NCI-H226 (cell line): ENCODE measurements at places on chromosomes 2 and 18.

DNA sequence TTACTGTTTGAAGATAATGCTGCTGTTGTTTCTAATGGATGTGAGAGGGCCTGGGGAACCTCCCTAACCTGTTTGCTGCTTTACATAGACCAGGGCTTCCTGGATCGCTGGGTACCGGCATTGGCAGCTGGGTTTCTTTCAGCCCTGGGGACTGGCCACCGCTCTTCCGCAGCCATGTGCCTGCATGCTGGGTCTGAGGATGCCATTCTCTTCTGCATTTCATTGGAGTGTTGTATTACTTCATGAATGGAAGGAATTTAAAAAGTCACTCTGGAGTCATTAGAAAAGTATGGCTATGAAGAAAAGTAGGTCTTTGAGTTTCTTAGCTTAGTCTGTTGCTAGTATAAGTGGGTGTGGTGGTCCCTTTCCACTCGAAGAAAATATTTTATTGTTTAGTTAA is 107.3 kb upstream of the MGAT5 start:
- no peak for DNase-seq

- no peak for DNase-seq
Observed at GRCh38 chr2:58239243-58239925, 1.7 kb downstream of the FANCL start.

GRCh38 chr2:121052521-121052920 is 232.5 kb downstream of the TFCP2L1 start:
- DNase-seq = no peak

GRCh38 chr2:185318271-185318724 is 420.3 kb upstream of the FSIP2 start:
- DNase-seq = peak; percentile 65

GRCh38 chr2:176876493-176877103 is 336.0 kb upstream of the HNRNPA3 start:
- no peak for DNase-seq

DNA sequence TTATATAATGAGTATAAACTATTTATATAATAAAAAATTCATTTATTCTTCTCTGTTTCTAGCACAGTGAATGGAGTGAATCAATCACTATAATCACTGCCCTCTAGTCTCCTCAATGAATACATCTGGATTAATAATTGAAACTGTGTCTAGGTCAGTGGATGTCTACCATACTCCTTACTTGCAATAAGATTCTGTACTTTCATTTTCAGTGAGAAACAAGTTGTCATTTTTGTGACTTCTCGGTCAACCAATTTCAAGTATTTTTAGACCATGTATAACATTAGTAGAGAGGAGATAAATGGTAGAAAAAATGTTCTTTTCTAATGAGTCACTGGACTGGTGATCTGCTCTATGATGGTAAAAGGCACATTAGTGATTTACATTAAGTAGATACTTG is 799.6 kb upstream of the CHAC2 start:
- no peak for DNase-seq

GRCh38 chr18:13464432-13465123 is 246.0 kb downstream of the LDLRAD4 start:
- no peak for DNase-seq

- no peak for DNase-seq
Observed at GRCh38 chr2:48600204-48600813, 17.3 kb upstream of the GTF2A1L start.

GRCh38 chr2:85761-86160 is 39.5 kb upstream of the FAM110C start:
- DNase-seq = no peak

- DNase-seq = no peak
Observed at GRCh38 chr2:189285349-189285748, 105.8 kb upstream of the COL5A2 start.

GRCh38 chr18:74400813-74401212 is 56.3 kb downstream of the DIPK1C start:
- DNase-seq = no peak

DNA sequence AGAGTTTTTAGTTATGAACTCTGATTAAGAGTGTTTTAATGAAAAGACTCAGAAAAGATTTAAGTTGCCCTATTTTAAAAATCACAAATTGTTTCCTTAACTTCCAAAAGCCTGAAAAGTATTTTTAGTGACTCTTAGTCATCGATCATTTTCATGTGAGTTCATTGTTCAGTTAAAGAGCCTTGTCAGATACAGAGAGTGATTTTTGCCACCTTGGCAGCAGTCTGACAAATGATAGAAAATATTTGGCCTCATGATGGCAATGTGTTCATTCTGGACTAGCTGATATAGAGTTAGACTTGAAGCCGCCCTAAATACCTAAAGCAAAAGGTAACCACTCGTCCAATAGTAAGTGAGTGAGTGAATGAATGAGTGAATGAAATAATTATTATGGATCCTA is 225.8 kb downstream of the CPS1 start:
- DNase-seq = no peak

DNA sequence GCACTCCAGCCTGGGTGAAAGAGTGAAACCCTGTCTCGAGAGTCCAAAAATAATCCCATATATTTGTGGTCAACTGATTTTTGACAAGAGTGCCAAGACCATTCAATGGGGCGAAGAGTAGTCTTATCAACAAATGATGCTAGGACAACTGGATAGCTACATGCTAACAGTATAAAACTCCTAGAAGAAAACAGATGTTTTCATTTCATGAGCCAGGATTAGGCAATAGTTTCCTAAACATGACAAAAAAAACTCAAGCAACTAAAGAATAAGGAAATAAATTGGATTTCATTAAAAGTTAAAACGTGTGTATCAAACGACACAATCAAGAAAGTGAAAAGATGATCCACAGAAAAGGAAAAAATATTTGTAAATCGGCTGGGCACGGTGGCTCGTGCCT is 6.3 kb downstream of the LIMS2 start:
- no peak for DNase-seq

GRCh38 chr2:224085811-224086210 is 46.7 kb upstream of the SERPINE2 start:
- DNase-seq = no peak

DNA sequence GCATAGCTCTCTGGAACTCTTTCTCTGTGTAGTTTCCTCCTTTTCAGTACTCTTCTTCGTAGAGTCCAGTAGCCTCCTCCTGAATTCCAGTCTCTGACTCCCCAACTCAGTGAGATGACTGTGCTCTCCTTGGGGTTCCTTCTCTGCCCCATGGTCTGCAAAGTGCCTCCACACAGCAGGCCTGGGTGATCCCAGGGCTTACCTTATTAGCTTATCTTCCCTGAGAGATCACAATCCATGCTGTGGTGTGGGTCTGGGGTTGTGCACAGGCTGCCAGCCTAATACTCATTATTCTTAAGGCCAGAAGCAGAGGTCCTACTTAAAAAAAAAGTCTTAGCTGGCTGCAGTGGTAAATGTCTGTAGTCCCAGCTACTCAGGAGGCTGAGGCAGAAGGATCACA is 4.6 kb upstream of the GPR39 start:
- DNase-seq = no peak

- DNase-seq = no peak
Observed at GRCh38 chr2:138217975-138218374, 253.7 kb downstream of the HNMT start.

GRCh38 chr18:35938158-35938557 is 34.3 kb upstream of the RMP24 start:
- no peak for DNase-seq

GRCh38 chr2:167110345-167110744 is 222.1 kb downstream of the XIRP2 start:
- DNase-seq = no peak

DNA sequence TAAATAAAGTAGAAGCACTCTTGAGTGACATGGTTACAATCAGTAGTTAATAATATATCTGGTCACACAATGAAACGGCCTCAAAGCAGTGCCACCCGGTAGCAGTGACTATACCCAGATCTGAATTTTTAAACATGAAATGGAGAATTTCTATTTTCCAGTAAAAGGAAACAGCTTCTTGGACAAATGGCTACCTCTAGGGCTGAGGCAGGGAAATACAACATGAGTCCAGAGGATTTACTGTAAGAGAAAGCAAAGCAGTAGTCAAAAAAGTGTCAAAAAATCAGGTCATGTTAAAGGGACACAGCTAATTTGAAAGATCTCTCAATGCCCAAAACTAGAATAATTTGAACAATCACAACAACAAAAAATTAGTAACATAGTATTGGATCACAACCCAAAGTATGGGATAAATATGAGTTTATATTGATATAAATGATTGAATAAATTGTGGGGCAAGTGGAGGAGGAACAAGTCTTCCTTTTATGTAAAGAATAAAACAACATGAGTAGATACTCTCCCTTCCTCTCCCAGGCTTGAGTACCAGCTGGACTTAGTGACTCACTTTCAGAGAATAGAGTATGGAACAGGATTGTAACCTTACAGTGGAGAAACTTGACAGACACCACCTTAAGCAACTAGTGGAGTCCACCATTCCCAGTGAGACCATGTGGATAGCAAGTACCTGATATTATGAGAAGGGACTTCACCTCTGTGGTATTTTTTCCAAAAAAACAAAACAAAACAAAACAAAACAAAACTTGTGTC is 180.8 kb downstream of the MBD2 start:
- peak; percentile 2 for DNase-seq

GRCh38 chr2:207341804-207342203 is 176.1 kb upstream of the KLF7 start:
- DNase-seq = no peak

DNA sequence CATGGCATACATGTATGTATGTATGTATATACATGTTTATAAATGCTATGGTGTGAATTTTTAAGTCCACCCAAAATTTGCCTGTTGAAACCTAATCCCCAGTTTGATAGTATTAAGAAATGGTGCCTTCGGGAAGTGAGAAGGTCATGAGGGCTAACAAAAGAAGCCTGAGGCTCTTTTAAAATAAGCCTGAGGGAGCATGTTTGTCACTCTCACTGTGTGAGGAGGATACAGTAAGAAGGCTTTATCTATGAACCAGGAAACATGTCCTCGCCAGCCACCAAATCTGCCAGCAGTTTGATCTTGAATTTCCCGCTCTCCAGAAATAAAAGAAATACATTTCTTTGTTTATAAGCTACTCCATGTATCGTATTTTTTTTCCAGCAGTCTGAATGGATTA is 163.0 kb upstream of the LINC00305 start:
- no peak for DNase-seq

- no peak for DNase-seq
Observed at GRCh38 chr2:121335294-121336290, 50.6 kb upstream of the TFCP2L1 start.

DNA sequence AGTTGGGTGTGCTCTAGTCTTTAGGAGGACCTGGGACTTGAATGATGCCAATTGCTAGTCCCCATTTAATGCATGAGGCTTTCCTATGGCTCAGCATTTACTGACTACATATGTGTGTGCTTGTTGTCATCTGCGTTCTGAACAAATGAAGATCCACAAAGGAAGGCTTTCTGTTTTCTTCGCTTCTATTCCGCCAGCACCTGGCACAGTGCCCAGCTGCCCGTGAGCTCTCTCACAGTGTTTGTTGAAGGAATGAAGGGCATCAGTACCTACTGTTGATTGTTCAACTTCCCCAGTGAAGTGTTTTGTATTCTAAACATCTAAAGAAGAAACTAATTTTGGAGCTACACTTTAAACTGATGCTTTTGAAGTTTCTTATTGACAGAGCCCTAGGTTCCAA is 122.4 kb upstream of the LINC00305 start:
- no peak for DNase-seq

DNA sequence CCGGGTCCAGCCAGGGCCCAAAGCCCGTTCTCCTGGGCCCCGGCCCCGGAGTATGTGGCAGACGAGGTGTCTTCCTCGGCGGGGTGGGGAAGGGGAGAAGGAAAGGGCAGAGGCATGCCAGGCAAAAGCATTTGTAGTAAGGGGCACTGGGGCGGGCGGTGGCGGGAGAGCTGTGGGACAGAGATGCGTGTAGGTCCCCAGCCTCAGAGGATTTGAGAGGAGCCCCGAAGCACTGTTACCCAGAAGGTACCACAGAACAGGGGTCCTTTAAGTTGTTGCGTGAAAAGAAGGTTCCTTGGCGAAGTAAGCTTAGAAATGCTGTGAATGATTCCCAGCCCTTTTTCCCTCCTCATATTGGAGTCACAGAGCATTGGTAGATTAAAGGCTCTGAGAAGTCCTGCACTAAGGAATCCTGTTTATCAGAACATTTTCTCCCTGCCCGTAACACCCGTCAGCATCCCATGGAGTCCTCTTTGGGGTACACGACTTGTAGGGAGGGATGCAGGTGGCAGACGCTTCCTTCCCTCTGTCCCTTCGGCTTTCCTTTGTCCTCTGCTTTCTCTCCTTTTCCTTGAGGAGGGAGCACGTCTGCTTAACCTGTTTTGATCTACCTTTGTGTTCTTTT is 12.5 kb downstream of the GAREM2 start:
- DNase-seq = no peak

DNA sequence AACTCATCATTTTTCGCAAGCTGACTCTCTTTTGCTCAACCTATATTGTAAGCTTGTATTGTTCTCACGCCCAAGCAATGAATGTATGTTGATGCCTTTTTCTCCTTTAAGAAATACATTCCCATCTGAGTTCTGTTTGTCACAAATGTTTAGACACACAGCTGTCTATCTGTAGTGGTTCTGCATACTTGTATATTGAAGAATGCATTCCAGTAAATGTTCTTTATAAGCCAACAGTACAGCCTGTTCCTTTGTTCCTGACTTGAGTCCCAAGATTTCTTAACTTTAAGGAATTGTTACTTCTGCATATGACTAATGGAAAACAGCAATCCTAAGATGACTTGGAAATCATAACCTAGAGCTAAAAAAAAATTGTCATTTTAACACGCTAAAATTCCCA is 849.1 kb upstream of the POU3F3 start:
- no peak for DNase-seq

DNA sequence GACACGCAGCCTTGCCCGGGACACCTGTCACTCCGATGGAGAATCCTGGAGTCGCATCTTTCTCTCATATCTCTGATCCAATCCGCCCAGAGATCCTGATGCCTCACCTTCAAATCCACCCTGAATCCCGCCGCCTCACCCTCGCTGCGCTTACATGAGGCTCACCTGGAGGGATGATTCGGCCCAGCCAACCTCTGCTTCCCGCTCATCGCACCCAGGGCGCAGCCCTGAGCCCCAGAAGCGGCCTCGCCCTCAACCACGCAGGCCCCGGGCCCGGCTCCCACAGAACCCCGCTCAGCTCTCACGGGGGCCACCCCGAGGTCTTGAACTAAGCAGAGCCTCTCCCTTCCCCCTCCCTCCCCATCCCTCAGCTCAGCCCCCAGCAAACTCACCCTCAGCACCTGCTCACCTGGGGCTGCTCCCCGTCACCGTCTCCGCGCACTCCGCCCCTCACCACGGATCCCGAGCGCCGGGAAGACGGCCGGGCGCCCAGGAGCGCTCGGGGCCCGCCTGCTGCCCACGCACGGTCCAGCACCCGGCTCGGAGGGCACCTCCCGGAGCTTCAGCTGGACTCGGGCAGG is 160.0 kb downstream of the NDUFA10 start:
- no peak for DNase-seq
